ENCODE measurements at places on chromosomes 3 and 15. TPM values are rescaled to one million over a fixed set of nuclear protein-coding genes. Genes with fewer than 3 reads are reported as not detected.

Gene SEC22C
- 43.8 TPM for total RNA-seq

Gene PTH1R
- 5.8 TPM for total RNA-seq

Gene SLC9C1
- total RNA-seq, result 1.4 TPM

Gene TM2D3
- 44.1 TPM for total RNA-seq

GRCh38 chr15:41160639-41161315, 44.7 kb upstream of the INO80 start:
- peak; percentile 35 for DNase-seq

GRCh38 chr3:111874177-111874820, 15.2 kb downstream of the PHLDB2 start:
- no peak for DNase-seq

DNA sequence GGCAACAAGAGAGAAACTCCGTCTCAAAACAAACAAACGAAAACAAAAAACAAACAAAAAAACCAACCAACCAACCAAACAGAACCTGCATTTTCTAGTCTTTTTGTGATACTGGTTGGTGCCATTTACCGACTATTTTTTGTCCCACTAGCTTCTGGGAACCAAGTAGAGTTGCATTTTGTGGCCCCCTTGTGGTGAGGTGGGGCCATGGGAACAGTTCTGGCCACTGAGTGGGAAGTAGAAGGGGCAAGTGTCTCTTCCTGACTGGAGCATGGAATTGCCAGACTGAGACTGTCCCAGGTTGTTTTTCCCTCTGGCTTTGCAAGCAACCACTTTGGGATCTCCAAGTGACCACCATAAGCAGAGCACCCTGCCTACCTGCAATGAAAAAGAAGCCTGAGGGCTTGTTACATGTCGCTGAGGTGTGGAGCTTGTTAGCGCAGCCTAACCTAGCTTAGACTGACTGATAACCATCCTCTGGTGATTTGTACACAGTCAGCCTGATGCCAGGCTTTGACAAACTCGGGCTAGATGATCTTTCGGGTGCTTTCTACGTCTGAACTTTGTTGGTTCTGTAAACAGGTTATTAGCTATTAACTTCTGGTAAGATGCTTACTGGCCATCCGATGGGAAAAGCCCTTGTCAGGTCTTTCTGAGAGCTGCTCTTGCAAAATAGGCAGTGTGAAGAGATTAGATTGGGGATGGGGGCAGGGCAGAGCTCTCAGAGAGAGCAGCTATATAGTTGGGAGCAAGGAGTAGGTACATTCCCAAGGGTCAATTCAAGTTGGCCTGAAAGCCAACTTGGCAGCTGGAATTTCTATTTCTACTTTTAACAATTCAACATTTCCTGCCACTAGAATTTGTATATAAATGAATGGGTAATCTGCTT, 172.2 kb downstream of the SSR3 start:
- DNase-seq, result no peak

DNA sequence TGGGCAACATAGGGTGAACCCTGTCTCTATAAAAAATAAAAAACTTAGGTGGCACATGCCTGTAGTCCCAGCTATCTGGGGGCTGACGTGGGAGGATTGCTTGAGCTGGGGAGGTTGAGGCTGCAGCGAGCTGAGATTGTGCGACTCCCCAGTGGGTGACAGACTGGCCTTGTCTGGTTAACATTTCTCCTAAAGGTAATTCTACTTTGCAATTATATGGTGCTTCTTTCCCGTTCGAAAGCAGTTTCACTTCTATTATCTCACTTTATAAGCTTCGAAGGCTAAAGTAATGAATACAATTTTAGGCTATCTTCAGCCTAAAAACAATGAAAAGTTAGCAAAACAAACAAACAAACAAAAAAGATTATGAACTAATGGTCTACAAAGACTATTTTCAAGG, 35.3 kb downstream of the COMMD2 start:
- no peak for DNase-seq

- DNase-seq, result peak; percentile 58
These were observed 61.8 kb upstream of the SEC61A1 start for GRCh38 chr3:127990461-127990860.

- DNase-seq, result no peak
These were observed 543.7 kb downstream of the FHIT start for GRCh38 chr3:60707452-60708020.

DNA sequence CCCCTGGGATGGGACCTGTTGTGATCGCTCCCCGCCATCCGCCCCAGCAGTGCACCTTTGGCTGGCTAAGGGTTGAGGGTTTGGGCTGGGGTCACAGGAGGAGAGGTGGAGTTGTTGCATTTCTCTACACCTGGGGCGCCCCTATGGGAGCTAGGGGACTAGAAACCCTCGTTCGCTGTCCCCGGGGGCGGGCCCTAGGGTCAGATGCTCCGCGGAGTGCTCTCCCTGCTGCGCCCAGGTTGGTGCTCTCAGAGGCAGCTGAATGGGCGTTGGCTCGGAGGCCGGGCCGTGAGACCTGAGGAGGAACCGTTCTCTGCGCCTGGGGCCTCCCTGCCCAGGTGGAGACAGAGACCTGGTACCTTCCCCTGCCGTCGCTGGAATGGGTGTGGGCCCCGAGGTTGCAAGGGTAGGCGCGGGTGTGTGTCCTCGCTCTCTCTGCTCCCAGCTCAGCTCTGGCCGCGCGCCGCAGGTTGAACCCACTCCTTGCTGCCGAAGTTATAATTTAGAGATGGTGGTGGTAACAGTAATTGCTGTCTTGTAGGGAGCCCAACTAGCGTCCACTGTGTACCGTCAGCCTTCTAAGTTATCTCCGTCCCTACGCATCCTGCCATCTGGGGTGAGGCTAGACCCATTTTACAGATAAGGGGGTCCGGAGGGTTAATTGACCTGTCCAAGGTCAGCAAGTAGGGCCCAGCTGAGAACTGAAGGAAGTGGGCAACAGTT, 965 bp downstream of the FLNB start:
- DNase-seq, result peak; percentile 86

DNA sequence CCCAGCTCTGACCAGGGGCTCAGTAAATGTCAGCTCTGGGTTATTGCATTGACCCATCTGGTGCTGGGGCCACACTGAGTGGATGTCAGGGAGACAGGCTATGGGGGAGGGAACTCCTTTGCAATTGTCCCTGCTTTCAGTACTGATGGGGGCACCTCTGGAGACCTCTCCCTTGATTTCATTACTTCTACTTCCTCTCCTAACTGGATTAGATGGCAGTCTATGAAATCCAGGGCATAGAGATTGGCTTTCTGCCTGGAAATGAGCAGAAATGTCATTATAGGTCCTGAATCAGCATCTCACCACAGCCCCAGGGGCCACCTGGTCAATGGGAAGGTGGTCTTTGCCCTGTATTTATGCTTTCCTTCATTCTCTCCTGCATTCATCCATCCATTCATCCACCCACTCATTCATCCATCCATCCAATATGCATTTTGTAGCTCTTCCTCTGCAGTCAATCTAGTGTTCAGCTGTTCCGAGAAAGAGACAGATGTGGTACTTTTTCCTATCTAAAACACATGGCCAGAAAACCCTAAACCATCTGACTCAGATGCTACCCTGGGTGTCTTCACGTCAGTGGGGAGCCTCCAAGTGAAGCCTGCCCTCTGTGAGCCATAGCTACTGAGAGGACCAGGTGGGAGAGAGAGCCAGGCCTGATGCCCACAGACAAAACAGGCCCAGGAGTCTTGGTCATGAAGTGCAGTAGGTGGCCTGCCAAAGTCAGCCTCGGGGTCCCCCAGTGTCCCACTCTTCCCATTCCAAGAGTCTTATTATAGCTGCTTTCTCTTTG, 57.1 kb downstream of the CCDC33 start:
- no peak for DNase-seq

All from posterior vena cava (tissue), 2 donors.